ENCODE measurements at places on chromosomes 12 and 14. TPM values are rescaled to one million over a fixed set of nuclear protein-coding genes. Genes with fewer than 3 reads are reported as not detected.

DNA sequence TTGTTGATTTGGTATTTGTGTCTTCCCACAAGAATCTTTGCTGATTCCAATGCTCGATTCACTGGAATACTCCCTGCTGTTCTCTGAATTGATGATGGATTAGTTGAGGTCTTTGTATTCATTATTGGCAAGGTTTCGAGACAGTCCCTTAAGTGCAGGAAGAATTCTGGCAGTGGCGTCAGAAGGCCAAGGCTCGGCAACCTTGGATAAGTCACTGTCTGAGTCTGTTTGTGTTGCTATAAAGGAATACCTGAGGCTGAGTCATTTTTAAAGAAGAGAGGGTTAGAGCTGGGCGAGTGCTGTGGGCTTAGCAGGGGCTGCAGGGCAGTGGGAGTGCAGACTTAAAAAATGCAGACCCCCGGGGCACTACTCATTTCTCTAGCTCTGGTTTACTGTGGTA, 56.9 kb downstream of the CHST11 start:
- DNase-seq = no peak
- no peaks in the 10 kb centered on the region for H3K36me3 ChIP-seq
- H3K27me3 ChIP-seq = no peaks in the 10 kb centered on the region
- H3K4me3 ChIP-seq = no peak overlapping the region

DNA sequence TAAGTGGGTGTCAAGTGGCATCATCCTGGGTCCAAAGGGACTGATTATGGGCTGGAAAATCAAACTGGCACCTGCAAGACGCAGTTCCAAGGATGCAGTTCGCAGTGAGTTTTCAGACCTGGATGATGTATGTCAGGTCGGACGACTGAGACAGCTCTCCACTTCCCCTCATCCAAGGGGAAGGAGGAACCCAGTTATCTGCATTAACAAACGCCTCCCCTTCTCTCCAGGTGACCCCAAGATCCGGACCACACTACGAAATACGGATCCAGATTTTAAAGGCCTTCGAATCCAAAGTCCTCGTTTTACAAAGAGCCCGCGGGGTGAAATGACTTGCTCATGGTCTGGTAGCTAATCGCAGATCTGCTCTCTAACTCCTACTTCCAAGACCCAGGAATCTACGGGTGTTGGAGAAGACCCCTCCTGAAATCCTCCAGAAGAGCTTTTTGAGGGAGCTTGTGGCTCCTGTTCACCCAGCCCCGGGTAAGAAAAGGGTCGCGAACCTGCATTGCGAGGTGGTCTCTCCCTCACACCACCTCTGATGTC, 460 bp upstream of the SYNE2 start:
- peaks cover 4% of the 10 kb centered on the region for H3K4me1 ChIP-seq
- H3K27me3 ChIP-seq = no peaks in the 10 kb centered on the region
- H3K36me3 ChIP-seq = no peaks in the 10 kb centered on the region
- no peak for DNase-seq
- peak overlapping the region; percentile 98 for H3K4me3 ChIP-seq

Gene WDR20
- total RNA-seq = 55.0 TPM

Gene TUNAR
- total RNA-seq = not detected

Gene KRT4
- total RNA-seq = not detected

Gene SLC35E3
- total RNA-seq = 16.4 TPM

Gene RPGRIP1
- not detected for total RNA-seq

Gene DDX47
- total RNA-seq = 77.3 TPM

Gene KLRB1
- total RNA-seq = 0.84 TPM
